Hematopoietic multipotent progenitor cell treated with erythropoietin and hydrocortisone succinate and interleukin-3 and kit ligand, for 8 days (in vitro differentiated cells): ENCODE measurements at places on chromosomes 3 and 15.

DNA sequence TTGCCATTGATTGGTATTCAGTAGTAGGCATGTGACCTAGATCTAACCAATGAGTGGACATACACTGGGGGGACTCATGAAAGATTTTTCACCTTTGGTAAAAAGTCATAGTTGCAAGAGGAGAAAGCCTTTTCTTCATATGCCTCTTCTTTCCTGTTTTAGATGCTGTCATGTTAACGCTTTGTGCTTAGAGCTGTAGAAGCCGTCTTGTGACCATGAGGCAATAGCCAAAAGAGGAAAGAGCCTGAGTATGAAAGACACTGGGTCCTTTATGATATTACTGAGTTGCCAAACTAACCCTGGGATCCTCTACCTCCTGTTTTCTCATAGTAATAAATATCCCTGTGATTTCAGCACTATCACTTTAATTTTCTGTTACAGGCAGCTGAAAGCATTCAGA lies 396.0 kb downstream of the FHIT start:
- no peak for DNase-seq

DNA sequence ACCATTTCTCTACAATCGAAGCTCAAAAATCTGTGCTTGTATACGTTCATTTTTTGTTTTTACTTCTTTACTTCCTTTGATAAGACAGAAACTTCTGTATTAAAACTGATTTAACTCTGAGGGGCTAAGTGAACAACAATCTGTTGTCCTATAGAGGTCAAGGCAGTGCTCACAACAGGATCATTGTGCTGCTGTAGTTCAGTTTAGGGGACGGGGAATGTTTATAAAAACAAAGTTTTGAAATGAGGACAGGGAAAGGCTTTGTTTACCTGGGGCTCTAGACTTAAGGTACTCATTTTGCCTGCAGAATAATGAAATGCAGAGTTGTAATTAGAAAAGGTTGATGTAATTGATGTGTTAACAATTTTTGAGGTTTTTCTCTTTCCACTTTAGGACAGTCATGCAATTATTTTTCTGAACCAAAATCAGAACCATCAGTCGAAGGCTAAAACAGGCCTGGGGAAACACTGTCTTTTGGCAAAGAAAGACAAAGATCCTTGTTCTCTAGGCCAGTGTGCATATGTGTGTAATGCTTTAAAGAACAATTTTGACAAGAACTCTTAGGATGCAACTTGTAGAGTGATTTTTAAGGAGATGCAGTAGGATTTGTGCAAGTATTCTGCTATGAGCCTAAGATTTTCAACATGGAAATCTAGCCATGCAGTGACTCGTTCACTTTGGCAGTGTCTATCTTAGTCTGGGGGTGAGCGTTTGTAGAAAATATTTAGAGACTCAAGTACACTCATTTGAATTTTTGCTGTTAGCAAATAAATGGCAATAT lies 165.2 kb downstream of the PGPEP1L start:
- DNase-seq, result no peak

GRCh38 chr3:39989746-39990145 lies 180.3 kb downstream of the MYRIP start:
- no peak for DNase-seq

GRCh38 chr3:42500091-42500490 lies 2.4 kb upstream of the VIPR1 start:
- DNase-seq, result no peak

- no peak for DNase-seq
These were observed 89.9 kb upstream of the TSPAN3 start for GRCh38 chr15:77160562-77161478.

GRCh38 chr15:65259367-65259797 lies 27.3 kb downstream of the PARP16 start:
- no peak for DNase-seq

- no peak for DNase-seq
These were observed 2.1 kb upstream of the SCAANT1 start for GRCh38 chr3:63914312-63914711.

DNA sequence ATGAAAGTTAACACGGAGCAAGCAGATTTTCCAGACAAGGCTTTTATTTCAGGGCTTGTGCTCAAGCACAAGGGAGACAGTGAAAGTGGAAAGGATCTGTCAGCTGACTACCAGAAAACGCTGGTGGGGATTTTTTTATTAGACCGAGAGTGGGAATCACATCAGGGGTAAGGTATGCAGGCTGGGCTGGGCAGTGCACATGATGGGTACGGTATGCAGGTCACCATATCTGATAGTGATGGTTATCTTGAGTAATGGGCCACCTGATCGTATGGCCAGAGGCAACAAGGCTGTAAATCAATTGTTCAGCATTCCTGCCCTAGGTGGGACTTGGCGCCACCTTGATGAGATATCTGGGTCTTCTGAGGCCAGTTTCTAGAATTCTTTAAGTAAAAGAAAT lies 36.9 kb upstream of the PIAS1 start:
- no peak for DNase-seq

DNA sequence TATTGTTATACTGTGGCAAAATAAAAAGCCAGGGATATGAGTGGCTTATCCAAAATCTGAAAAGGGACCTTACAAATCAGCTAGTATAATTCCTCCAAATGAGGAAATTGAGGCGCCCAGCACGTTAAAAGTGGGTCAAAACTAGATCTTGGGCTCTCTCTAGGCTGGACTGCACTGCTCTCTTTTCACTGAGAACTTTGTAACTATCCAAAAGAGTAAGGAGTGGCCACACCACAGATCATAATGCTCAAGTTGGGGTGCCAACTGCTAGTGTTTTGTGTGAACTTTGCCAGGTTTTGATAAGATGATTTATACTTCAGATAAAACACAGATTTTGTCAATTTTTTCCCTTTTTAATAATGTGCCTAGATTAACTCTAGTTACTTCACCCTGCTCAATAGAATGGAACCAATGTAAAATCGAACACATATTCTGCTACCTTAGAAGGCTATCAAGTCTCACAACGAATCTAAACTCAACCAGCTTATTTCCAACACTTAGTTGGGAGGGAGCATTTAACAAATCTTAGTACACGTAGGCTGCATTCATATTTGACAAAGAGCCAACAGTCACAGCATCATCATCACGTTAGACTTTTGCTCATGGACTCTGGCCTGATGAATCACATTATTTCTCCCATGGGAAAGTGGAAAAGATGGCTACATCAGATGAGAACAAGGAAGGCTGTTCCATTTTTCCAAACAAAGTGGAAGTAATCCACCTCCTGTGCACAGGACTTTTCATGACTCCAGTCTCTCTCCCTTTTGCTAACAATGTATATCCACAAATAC lies 64.4 kb downstream of the ABI3BP start:
- no peak for DNase-seq

GRCh38 chr3:184610245-184610871 lies 48.8 kb downstream of the EPHB3 start:
- DNase-seq, result no peak

- no peak for DNase-seq
These were observed 4.4 kb downstream of the LAMP3 start for GRCh38 chr3:183158113-183158512.

GRCh38 chr3:122572940-122573412 lies 4.5 kb upstream of the PARP15 start:
- no peak for DNase-seq

GRCh38 chr3:172186607-172187006 lies 147.2 kb downstream of the FNDC3B start:
- no peak for DNase-seq

DNA sequence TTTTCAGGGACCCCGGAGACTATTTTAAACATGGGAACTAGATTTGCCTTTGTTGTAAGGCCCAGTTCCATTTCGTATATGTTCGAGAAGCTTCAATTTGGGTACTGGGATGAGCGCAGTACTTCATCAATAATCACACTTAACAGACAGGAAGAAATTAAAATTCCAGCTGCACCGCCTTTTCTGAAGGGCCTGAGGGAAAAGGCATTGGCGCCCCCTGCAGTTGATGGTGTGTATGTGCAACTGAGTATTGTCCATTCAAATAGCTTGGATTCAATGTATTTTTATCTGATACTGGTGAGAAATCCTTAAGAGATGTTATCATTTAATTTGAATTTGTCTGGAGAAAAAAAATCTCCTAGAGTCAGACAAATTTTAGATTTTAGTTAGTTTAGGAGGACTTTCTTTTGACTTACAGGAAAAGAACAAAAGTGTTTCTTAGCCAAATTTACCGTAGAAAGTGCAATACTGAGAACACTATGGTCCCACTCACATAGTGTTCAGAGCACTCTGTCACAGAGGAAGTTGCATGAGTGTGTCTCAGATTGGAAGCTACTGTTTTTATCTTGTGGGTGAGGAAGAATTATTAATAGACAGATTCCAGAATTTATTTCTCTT lies 5.4 kb upstream of the ALDH1A2 start:
- DNase-seq, result peak; percentile 65

DNA sequence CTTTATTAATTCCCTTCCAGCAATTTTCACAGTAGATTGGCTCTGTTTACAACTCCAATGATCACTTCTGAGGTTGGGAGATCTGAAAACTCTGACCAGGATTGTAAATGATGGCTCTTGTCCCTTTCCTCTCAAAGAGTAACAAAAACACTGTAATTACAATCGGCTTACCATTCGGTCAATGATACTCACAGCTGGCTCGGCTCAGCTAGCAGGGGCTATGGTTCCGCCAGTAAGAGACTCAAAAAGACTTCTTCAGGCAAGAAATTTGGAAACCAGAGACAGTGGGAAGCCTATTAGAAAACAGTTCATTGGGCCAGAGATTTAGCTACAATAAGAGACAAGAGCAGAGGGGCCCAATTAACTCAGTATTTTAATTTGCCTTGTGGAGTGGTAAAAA lies 96.6 kb downstream of the LRRC3B start:
- DNase-seq, result no peak

DNA sequence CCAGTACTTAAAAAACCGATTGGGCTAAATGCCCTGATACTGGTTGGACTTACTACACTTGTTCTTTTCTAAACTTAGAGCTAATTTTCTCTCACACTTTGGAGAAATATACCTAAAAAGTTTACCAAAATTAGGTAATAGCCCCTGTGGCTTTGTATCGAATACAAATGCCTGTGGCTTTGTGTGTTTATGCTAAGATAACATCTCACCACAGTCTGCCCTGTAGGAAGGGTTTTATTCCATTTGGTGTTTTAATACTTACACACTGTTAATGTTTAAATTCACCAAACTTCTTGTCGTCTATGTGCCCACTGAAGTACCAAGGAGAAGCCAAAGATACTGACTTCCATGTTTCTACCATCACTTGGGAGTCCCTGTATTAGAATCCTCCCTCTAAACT lies 66.4 kb downstream of the BCHE start:
- DNase-seq, result no peak

- DNase-seq, result peak; percentile 88
These were observed 30.9 kb upstream of the C15orf39 start for GRCh38 chr15:75170711-75171341.

DNA sequence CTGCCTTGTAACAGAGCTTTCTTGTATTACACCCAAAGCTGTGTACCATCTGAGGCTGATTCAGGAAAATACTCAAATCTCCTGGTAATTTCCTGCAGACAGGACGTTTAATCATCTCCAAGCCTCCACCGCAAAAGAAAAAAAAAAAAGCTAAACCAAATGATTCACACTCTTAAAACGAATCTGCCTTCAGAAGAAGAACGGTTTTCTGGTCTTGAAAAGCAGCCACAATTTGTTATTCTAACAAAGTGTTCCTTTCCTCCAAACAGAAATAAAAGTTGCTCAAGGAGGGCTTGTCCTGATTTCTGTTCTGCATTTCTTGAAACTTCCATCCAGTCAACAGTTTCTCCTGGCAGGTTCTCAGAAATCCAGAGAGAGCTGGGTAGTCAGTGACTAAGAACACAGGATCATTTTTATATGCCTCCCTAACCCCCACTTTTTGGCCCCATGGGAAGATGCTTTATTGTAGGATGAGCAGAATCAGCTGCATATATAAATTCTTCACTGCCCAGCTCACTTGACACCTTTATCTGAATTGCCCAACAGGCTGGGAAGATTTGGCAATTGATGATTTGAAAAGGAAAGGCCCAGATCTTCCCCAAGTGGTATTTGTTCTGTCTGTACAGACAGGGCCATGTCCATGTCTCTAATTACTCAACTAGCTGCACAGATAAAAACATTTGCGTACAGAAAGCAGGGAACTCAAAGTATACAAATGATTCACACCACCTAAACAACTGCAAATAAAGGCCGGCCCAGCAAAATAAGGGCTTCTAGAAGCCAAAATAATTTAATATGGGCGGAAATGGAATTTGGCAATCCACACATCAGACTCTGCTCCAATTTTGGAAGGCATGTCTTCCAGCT lies 41.0 kb upstream of the PRICKLE2 start:
- no peak for DNase-seq
